ENCODE measurements at places on chromosomes 7 and 10.
A peak's percentile ranks its signal among the peaks of the same experiment; 100 is the strongest.

- peak; percentile 32 for DNase-seq
These were observed 208.3 kb downstream of the USP6NL start for GRCh38 chr10:11403116-11403515.

GRCh38 chr10:29256586-29256985, 32.3 kb upstream of the LYZL1 start:
- DNase-seq, result no peak

- DNase-seq, result no peak
These were observed 871 bp upstream of the GTF2IRD1 start for GRCh38 chr7:74452748-74453321.

- no peak for DNase-seq
These were observed 25.8 kb downstream of the DOCK1 start for GRCh38 chr10:126930883-126931503.

DNA sequence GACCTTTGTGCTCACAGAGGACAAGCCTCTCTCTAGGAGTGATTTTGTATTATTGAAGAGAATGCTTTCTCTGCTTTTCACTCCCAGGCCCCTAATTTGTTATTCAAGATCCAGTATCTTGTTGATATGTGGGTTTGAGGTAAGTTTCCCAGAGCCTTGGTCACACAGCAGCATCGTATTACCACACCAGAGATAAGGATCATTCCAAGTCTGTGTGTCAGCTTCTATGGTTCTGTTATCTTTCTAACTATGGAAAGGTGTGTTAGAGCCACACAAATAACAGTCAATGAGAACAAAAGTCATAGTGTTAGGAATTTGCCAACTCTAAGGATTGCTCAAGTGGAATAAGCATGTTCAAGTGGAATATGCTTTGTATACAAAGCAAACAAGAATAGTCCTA, 1208.3 kb downstream of the GATA3 start:
- no peak for DNase-seq

- no peak for DNase-seq
These were observed 118.8 kb upstream of the VIPR2 start for GRCh38 chr7:159263430-159263829.

- DNase-seq, result no peak
These were observed 191.4 kb downstream of the AGMO start for GRCh38 chr7:15370441-15370840.

GRCh38 chr10:97230146-97230545, 44.4 kb upstream of the SLIT1 start:
- no peak for DNase-seq

DNA sequence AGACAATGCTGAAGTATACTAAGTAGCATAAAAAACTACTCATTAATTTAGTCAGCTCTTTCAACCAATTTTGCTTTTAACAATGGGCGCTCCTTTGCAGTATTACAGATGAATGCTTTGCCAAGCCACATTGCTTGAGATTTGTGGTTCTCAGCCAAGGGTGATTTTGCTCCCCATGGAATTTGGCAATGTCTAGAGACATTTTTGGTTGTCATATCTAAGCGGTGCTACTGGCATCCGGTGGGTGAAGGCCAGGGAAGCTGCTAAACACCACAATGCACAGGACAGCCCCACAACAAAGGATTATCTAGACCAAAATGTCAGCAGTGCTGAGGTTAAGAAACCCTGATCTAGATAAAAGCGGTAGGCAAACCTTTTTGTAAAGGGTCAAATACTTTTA, 112.0 kb downstream of the UBE2H start:
- DNase-seq, result no peak

DNA sequence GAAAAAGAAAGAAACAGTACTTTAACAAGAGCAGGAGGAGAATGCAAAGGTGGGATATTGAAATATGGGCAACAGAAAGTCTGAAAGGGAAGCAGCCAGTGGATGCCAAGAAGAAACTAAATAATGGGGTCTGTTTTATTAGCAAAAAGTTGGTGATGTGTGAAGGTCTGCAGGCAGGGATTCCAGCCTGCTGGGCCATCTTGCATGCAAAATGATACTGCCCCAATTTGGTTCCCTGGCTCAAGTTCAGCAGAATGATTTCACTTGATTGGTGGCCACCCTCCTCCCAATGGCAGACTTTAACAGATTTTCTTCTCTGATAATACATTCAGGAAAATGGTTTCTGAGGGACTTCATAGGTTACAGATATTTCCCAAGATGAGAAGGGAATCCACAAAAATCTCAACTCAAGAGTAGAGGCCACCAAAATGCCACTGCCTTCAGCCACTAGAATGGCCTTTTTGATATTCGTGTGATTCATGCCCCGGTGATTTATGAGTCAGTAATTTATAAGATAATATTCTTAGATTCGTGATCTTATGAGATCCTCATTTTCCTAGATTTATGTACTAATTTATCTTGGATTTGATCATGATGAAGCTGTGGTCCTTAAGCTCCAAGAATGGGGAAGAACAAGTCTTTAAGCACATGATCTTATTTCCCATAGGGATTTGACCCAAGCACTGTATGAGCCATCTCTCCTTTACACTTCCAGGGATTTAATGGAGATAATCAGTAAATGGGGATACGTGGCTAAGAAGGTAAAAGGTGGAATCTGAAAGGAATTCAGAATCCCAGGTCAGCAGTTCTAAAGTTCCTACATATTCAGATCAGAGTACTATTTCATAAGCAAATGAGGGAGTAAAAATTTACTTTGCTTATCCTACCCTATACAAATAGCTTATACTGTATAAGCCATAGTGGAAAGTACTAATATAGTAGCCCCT, 32.3 kb upstream of the ADD3 start:
- DNase-seq, result no peak

- no peak for DNase-seq
These were observed 3.0 kb upstream of the PANK1 start for GRCh38 chr10:89648074-89648473.

All from activated T-helper 1 cell treated with anti-CD3 and anti-CD28 coated beads, Interleukin-2, amount 50 U/mL, for 16 hours (primary cell).